Endodermal cell (in vitro differentiated cells): ENCODE measurements at places on chromosomes 5 and 9. TPM values are rescaled to one million over a fixed set of nuclear protein-coding genes. Genes with fewer than 3 reads are reported as not detected.

DNA sequence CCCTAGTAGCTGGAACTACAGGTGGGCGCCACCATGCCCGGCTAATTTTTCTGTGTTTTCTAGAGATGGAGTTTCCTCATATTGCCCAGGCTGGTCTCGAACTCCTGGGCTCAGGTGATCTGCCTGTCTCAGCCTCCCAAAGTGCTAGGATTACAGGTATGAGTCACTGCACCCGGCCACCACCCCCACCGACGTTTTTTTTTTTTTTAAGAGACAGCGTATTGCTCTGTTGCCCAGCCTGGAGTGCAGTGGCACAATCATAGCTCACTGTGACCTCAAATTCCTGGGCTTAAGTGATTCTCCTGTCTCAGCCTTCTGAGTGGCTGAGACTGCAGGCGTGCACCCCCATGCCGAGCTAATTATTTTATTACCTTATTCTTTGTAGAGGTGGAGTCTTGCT is 38.2 kb downstream of the WDR70 start:
- no peak overlapping the region for H3K4me3 ChIP-seq
- no peaks in the 10 kb centered on the region for H3K27me3 ChIP-seq
- no peak overlapping the region for H3K27ac ChIP-seq
- H3K4me1 ChIP-seq = no peaks in the 10 kb centered on the region
- H3K36me3 ChIP-seq = peaks cover 14% of the 10 kb centered on the region

RAB3C gene
- total RNA-seq = 4.7 and 5.8 TPM in 2 replicates

DNA sequence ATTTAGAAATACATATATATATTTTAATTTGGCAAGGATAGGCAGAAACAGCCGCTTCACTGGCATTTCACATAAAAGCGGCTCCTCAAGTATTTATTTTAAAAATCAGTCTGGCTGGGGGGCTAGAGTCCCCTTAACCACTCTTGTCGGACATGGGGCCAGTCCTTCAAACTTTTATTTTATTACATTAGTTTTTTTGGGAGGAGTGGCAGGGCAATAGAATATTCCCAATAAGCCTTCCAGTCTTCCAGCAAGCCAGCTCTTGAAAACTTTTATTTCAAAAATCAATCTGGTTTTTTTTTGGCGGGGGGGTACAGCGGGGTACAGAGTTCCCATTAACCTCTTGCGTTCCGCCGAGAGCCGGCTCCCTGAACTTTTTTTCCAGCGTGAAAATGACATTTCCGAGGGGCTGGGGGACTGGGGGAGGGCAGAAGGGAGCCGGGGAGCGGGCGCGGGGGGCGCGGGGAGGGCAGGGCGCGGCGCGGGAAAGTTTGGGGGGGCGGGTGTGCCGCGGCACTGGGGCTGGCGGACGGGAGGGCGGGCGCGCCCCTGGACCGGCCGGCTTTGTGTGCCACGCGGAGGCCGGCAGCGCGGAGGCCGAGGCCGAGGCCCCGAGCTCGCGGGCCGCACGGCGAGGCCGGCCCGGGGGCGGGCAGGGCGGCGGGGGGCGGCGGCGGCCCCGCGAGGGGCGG is 504 bp upstream of the ZNF618 start:
- H3K27ac ChIP-seq = no peak overlapping the region
- H3K4me3 ChIP-seq = peak overlapping the region; percentile 58
- no peaks in the 10 kb centered on the region for H3K27me3 ChIP-seq
- no peak for DNase-seq

GRCh38 chr5:72107131-72107900 is at the start of gene MAP1B:
TSS of gene MAP1B (plus strand) at chr5:72107475. CDS start at chr5:72107532, 57 bp downstream.
- peak within 1 kb of the TSS; percentile 96 for H3K27ac ChIP-seq
- H3K4me1 ChIP-seq = peaks cover 7% of the 10 kb centered on the region
- H3K36me3 ChIP-seq = peaks cover 27% of the 10 kb centered on the region

- H3K27me3 ChIP-seq = no peaks in the 10 kb centered on the region
- H3K4me1 ChIP-seq = no peaks in the 10 kb centered on the region
- peaks cover 3% of the 10 kb centered on the region for H3K36me3 ChIP-seq
- no peak overlapping the region for H3K27ac ChIP-seq
- DNase-seq = no peak
These were observed 34.3 kb downstream of the SLC44A1 start for GRCh38 chr9:105278751-105279150.

RPL7A gene
- 2,602 and 2,634 TPM in 2 replicates for total RNA-seq

DNA sequence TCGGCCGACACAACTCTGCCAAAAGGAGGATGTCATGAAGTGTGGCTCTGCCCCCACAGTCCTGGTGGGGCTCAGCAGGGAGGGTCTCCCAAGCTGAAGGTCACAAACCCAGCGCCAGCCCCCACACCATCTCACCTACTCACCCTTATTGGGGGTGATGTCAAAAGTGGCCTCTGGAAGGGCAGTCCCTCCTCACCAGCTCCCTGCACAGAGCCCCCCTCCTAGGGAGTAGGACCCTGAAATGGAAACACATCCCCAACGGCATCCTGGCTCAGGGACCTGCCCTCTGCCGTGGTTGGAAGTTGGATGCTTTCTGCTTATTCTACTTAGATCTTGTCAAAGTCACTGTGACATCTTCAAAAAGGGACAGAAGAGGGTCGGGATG is 89.5 kb downstream of the NSUN2 start:
- DNase-seq = peak; percentile 11
- no peak overlapping the region for H3K4me3 ChIP-seq
- H3K27ac ChIP-seq = no peak overlapping the region
- H3K27me3 ChIP-seq = peaks cover 32% of the 10 kb centered on the region
- no peaks in the 10 kb centered on the region for H3K36me3 ChIP-seq

PCSK1 gene
- total RNA-seq = not detected in 2 replicates

DNA sequence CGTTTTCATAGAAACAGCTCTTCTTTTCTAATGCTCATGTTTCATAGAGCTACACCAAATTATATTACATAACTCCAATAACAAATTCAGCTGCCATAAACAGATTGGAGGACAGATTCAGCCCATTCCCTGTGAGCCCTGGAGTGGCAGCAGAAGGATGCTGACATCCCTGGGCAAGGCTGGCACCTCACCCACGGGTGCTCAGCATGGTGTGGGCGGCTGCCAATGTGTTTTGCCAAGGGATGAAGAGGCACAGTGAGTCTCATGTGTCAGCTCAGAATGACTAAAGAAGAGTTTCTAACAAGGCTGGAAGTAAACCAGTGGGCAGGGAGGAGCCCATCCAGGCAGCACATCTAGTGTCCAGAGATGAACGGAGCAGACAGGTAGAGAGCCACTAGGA is 127.1 kb upstream of the ICE1 start:
- H3K27ac ChIP-seq = no peak overlapping the region
- no peaks in the 10 kb centered on the region for H3K4me1 ChIP-seq
- H3K4me3 ChIP-seq = no peak overlapping the region
- no peaks in the 10 kb centered on the region for H3K36me3 ChIP-seq

DNA sequence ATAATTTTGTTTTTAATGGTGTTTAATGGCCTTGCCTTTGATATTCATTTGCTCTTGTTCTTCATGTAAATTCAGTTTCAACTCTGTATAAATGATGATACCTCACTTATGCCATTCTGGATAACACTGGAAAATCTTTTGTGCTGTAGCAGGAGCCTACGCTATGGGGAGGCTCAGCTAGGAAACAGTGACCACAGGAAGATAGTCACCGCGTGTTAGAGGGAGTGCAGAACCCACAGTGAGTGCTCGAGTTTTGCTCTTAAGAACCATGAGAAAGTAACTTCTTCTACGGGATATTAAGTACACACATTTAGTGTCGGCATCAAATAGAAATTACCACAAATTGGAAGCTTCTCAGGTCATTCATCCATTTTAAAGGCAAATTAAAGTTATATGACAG is 143.9 kb downstream of the IRX2 start:
- H3K4me3 ChIP-seq = no peak overlapping the region
- no peaks in the 10 kb centered on the region for H3K27me3 ChIP-seq
- H3K27ac ChIP-seq = no peak overlapping the region
- no peaks in the 10 kb centered on the region for H3K4me1 ChIP-seq
- no peak for DNase-seq
- H3K36me3 ChIP-seq = no peaks in the 10 kb centered on the region

UNC5A gene
- total RNA-seq = 0.61 to 1.8 TPM (median 0.89 TPM) in 3 replicates

DNA sequence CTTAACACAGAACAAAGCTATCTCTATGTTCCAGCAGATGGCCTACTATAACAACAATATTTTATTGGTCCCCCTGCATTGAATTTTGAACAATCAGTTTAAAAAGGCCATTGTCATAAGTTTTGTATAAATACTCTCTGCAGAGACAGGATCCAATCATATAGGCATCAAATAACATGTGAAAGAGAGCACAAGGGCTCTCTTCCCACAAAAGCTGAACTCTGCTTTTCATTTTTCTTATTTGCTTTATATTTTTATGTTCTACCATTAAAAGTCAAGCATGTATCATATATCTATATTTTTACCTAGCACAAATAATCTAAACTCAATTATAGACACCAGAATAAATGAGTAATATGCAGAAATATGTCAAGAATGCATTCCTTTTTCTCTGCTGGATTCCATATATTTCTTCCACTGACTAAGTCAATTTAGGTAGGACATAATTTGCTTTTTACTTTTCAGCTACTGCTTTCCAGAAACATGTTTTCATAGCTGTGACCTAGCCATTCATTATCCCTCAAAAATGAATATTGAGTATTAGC is 143.6 kb downstream of the CDH9 start:
- H3K4me3 ChIP-seq = no peak overlapping the region
- peaks cover 7% of the 10 kb centered on the region for H3K4me1 ChIP-seq
- DNase-seq = no peak
- H3K27ac ChIP-seq = no peak overlapping the region

GRM6 gene
- not detected in 2 replicates for total RNA-seq

OMD gene
- not detected in 3 replicates for total RNA-seq

- no peak overlapping the region for H3K4me3 ChIP-seq
- H3K27ac ChIP-seq = no peak overlapping the region
- no peak for DNase-seq
- H3K36me3 ChIP-seq = no peaks in the 10 kb centered on the region
- H3K27me3 ChIP-seq = no peaks in the 10 kb centered on the region
These were observed 60.6 kb downstream of the COMMD10 start for GRCh38 chr5:116145416-116145815.

UGCG gene
- 18.3 and 20.0 TPM in 2 replicates for total RNA-seq
